ENCODE measurements at places on chromosomes 5 and 9.

DNA sequence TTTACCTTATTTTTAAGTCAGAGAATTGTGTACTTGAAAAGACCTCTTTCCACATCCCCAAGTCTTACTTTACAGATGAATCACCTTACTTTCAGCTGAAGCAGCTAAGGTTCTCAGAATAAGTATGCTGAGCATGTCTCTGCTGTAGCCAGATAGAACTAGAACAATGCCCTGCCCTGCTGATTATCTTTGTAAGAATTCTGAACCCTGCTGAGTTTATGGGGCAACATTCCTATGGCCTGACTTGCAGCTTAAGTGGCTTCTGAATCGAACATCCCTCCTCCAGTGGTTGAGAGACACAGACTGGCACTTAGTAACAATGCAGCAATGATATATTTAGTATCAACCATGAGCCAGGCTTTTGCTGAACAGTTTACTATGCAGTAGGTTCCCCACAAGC, 592.0 kb upstream of the WWC1 start:
- DNase-seq, result peak; percentile 85

- DNase-seq, result no peak
Observed at GRCh38 chr5:140672455-140673186, 755 bp downstream of the DND1 start.

DNA sequence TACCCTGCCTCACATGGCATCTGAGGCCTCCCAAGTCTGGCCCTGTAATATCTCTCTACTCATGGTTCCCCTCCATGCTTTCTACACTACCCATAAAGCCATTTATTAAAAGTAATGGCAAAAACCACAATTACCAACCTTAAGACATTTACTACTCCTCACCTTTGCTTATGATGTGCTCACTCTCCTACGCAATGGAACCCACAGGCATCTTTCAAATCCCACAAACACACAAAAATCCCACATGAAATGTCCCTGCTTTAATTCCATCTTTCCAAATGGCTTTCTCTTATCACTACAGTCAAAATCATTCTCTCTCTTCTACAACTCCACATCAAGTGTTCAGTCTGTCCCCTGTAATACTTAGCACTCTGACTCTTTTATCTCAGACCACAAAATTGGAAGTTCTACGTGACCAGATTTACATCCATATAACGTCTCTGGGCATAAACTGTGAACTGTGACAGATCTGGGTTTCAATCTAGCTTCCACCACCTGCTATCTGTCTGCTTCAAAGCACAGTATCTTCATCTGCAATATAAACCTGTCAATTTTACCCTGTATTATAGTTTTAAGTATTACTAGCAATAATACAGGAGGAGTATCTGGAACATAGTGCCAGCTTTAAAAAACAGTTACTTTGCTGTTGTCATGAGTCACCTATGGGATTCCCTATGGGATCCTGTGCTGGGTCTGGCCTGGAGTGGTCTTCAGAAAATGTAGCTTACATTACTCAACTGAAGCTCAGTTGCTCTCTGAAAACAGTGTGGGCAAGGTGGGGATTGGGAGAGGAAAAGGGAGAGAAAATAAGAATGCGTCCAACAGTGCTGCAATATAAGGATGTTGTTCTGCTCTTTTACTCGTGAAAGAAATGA, 137.1 kb upstream of the TRIM32 start:
- DNase-seq, result no peak

DNA sequence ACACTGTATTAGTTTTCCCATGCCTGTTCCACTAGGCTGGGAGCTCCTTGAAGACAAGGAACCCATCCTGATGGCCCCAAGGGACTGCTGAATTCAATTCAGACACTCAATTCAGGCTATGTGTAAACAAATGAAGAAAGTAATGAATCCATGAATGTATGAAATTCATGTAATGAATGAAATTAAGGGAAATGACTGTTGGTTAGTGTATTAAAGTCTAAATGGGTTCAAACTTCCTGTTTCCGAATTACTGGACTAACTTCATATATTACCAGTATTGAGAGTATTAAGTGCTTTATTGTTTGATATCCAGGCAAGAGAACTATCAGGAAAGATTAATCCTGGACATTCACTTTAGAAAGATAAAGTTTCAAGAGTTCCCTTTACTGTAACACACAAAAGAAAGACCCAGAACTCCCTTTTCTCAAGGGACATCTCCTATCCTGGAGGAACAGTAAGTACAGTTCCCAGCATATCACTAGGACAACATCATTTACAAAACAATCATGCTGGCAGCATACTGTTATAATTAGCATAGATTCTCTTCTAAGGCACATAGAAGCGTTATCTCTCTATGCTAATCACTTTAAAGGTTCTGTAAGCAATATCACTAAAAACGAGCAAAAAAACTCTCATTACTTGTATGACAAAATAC, 28.5 kb upstream of the IFNK start:
- no peak for DNase-seq
